ENCODE measurements at places on chromosomes 7 and 10.

GRCh38 chr7:128883622-128884448 lies 21.2 kb downstream of the ATP6V1F start:
- DNase-seq = peak; percentile 65

GRCh38 chr10:47167591-47167990 lies 132.4 kb upstream of the GDF10 start:
- DNase-seq = no peak

DNA sequence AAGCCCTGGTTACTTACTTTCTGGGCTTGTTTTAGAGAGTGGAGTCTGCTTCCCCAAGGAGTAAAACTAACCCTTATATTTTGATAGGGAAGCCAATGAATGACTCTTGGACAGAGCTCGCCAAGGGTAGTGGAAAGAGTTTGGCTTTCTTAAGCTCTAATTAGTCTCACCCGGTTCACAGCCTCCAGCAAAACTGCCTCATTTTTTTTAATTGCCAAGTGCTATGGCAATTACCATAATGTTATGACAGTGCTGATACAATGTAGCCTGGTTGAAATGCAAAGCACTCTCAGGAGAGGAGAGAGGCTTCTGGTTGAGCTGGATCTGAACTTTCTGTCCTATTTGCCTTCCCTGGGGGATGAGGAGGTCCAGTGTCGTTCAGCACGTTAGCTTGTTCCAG lies 376.1 kb upstream of the CHRM2 start:
- DNase-seq = no peak

DNA sequence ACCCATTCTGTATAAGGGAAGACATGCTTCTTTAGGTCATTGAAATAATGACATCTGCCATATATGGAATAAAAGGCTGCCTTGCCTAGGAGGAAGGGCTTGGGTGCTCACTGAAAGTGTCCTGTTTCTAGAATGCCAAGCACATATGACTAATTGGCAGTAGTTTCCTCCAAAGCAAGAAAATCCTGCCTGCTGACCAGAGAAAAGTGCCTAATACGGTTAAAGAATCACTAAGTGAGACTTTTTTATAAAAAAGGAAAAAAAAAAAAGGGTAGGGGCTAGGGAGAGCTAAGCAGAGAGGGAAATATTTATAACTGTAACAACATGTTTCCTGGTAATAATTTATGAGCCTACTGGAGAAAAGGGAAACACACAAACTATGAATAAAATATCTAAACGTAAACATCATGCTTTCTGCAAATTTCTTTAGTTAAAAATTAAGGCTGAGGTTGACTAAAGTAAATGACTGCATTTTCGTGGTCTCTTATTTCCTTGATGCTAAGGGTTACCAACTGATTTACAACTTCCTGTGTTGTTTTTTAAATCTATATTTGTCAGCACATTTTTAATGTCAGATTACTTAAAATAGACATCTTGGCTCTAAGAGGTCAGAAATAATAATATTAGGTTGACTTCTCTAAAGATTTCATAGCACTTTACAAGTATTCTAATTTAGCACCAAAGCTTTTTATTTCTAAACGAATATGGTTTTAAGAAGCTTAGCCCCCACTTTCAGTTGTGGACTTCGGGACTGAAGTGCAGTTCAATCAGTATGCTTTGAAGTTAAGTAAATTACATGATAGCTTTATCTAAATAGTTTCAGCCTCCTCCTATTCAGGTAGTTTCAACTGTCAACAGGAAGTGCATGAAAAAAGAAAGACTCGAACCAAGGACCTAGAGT lies 89.6 kb downstream of the CABCOCO1 start:
- peak; percentile 89 for DNase-seq

DNA sequence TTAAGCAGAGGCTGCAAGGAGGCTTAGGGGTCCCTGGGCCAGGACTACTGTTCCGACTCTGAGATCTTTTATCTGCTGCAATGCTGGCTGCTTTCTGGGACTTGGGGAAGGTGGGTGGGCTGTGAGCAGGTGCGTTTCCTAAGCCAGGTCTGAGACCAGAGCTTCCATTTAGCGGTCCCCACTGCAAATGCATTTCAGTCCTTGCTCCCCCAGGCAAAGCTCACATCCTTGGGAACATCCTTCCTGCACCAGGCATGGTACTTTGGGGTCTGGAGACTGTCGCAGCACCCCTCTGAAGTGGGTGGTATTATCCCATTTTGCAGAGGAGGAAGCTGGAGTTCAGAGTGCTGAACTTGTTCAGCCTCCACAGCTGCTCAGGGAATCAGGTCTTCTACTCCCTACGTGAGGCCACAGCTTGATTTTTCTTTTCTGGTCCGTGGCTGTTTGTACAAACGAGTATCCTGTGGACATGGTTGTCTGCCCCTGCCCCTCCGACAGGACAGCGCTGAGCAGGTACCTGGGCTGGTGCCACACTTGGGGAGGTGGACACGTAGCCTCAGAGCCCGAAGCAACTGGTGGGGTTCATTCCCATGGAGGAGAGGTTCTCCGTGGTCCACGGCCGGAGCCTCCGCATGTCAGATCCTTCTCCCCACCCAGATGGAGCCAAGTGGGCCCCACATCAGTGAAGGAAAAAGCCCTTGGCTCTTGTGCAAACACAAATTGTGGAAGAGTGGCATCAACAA lies 20.0 kb downstream of the ZMIZ1 start:
- no peak for DNase-seq

GRCh38 chr10:131017566-131018285 lies 293.8 kb downstream of the TCERG1L start:
- no peak for DNase-seq

- peak; percentile 32 for DNase-seq
Measured at GRCh38 chr7:87370660-87371180, 25.3 kb downstream of the CROT start.

DNA sequence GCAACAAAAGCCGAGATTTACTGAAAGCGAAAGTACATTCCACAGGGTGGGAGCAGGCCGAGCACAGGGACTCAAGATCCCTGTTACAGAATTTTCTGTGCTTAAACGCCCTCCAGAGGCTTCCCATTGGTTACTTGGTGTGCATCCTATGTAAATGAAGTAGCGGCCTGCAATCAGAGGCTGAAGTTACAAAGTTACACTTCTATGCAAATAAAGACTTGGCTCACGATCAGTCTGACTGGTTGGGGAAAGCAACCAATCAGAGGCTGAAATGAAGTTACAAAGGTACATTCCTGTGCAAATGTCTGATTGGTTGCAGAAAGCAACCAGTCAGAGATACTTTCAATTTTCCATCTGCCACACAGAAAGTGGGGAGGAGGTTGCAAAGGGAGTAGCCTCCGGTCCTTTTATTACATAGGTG lies 4.1 kb downstream of the ACBD7 start:
- DNase-seq = peak; percentile 84

DNA sequence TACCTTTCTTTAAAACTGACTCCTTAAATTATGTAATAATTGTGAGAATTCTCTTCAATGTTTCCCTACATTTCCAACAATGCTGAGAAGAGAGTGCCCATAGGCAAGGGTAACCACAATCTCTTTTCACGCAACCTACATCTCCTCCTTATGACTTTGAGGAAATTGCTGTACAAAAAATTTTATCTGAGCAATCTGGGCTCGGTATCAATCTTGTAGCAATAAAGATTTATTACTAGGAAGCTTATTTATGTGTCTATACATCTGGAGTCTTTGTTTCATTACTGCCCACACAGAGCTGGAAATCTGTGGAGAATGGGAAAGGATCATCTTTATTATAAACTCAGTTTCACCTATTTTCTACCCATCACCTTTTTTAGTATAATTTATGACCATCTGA lies 913.8 kb upstream of the SORCS1 start:
- no peak for DNase-seq

GRCh38 chr7:7921830-7922229 lies 46.8 kb upstream of the GLCCI1 start:
- no peak for DNase-seq

GRCh38 chr7:1045069-1046063 lies 1.0 kb downstream of the GPR146 start:
- DNase-seq = no peak

DNA sequence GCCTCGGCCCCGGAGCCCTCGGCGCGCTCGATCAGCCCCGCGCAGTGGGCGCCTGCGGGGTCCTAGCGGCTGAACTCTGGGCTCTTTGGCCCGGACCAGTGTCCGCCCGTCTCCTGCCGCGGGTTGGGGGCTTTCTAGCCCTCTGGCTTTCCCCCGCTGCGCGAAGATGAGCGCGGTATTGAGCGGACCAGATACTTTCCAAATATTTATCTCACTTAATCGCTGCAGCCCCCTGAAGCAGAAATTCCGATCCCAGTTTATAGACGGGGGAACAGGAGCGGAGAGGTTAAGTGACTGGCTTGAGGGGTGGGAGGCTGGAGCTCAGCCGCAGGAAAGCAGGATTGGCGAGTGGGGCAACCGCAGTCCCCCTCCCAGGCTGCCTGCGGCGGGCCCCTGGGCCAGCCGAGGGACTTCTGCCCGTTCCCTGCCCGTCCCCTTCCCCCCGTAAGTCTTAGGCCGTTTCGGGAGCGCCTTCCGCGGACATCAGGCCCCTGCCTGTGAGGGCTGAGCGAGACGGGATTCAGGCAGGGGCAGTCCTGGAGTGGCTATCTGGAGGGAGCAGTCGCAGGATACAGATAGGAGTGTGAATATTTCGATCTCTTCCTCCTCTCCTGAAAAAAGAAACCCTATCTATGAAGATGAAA lies 565 bp downstream of the STRIP2 start:
- DNase-seq = peak; percentile 12

- no peak for DNase-seq
Measured at GRCh38 chr10:10551596-10552301, 465.9 kb upstream of the CELF2 start.

DNA sequence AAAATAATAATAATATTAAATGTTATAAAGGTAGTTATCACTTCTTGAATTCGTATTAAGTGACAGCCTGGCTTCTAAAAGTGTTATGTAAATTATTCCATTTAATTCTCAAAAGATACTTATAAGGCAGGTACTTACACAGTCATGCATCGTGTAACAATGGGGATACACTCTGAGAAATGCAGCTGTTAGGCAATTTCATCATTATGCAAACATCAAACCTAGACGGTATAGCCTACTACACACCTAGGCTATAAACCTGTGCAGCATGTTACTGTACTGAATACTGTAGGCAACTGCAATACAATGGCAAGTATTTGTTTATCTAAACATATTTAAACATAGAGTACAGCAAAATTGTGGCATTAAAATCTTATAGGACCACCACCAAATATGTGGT lies 1.5 kb downstream of the IFIT1 start:
- no peak for DNase-seq

DNA sequence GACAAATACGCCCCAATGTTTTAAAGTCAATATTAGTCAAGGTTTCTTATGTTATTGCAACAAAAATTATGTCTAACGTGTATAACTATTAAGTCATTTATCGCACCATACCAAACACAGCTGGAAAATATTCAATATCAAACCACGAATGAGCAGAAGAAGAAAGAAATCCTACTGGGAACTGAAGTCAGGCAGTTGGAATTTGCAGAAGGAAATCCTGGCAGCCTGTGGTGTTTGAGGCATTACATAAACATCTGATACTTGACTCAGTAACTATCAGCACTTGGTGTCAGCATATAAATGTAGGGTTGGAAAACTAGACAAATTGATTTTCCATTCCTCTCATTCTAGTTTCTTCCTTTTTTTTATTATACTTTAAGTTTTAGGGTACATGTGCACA lies 83.4 kb upstream of the NUPR2 start:
- no peak for DNase-seq

DNA sequence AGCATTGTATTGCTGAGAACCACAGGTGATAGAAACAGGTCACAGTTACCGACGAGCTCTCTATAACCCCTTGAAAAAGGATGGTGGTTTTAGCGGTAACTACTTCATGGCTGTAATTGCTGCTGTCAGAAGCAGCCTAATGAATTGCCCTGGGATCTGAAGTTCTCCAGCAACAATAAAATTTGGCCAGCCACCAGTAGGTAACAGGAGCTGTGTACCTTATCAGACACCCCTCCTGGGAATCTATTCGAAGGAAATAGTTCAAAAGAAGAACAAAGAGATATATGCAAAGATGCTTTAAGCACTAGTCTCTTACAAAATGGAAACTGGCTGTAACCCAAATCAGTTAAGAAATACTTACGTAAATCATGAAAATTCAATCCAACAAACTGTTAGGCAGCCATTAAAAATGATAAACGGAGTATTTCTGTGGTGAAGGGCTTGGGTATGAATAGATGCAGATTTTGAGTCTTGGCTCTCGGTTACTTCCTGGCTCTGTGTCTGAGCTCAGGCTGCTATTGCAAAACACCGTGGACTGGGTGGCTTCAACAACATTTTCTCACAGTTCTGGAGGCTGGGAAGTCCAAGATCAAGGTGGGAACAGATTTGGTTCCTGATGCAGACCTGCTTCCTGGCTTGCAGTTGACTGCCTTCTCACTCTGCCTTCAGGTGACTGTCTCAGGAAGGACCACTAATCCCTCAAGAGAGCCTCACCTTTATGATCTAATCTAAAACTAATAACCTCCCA lies 1.6 kb downstream of the MSRB2 start:
- no peak for DNase-seq

- DNase-seq = no peak
Measured at GRCh38 chr10:61950449-61951143, 49.1 kb downstream of the ARID5B start.

- peak; percentile 70 for DNase-seq
Measured at GRCh38 chr10:43137717-43138020, 576 bp upstream of the CSGALNACT2 start.

GRCh38 chr10:527416-527815 lies 162.1 kb downstream of the DIP2C start:
- no peak for DNase-seq

DNA sequence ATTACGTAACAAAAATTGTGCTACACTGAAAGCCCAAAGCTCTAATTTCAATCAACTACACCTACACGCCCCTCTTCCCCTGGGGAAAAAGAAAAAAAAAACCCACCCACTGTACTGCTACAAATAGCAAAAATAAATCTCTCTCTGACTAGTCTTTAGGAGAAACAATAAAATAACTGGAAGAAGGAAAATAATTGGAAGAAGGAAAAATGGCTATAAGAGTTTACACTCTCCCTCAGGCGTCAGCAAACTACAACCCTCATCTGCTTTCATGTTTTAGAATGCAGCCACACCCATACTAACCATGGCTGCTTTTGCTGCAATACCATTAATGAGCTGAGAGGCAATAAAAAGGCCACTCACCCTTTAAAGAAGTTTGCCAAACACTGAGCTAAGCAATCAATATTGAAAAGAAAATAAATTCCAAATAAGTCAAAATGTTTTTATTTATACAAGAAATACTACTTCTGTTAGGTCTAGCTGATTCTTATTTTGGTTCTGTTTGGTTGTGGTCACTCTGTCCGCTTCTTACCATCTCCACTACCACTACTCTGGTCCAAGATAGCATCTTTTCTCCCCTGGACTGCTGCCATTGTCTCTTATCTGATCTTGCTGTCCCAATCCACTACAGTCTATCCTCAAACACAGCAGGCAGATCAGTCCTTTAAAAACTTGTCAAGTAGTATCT lies 3.8 kb downstream of the MINDY3 start:
- no peak for DNase-seq

GRCh38 chr10:18505456-18506118 lies 145.8 kb downstream of the NSUN6 start:
- DNase-seq = peak; percentile 9

All from fibroblast of skin of back (primary cell).